HL-60 (cell line): ENCODE measurements at places on chromosomes 3 and 15.

DNA sequence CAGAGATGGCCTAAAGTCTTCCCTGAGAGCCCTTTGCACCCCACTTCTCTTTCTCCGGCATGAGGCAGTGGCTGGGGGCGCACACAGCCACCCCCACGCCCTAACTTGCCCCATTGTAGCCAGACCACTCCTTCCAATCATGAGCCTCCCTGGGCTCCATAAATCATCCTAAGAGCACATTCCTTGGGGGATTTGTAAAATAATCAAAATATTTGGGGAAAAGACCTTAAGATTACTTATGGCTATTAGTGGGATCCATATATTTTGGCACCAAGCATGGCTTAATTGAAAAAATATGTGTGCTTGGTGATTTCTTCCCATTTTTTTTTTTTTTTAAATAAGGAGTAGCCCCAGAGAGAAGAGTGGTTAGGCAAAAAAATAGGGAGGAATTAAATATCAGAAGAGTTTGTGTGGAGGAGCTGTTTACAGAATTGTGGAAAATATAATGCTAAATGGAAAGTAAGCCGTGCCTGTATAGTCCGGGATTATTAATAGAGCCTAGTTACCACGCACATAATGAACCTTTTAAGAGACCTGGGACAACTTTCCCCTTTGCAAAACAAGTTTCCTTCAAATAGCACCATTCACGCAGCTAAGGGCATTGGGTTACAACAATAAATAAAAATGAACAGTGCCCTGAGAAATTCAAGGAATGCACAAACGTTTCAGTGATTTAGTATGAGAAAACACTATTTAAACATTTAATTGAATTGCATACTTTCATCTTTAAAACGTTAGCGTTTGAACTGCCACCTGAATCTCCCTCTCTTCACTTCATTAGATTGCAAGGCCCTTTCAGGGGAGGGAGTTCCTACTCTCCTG lies 46.1 kb downstream of the SMAD6 start:
- DNase-seq: no peak

DNA sequence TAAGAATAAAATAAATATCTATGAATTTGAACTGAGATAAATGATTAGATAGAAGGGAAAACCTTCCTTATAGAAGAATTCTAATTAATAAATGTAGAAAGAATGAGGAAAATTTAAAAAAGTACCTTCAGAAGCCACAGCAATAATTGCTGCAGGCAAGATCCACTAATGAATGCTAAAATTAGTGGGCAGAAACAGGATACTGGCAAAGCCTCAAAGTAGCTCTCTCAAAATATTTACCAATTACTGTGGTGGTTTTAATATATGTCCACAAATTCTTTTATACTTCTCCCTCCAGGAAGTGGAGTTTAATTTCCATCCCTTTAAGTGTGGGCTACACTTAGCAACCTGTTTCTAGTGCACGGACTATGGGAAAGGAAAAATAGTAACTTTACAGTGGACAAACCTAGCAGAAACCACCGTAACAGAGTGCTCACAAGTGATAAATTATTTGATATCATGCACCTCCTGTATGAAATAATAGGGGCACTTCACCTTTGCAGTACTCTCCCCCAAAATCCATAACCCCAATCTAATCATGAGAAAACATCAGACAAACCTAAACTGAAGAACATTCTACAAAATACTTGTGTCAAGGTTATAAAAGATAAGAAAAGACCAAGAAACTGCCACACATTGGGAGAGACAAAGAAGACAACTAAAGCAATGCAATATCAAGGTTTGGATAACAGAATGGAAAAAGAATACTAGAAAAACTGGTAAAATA lies 6.8 kb downstream of the PEAK1 start:
- DNase-seq: no peak

GRCh38 chr15:23566071-23566554 lies 639 bp downstream of the MKRN3 start:
- DNase-seq: peak; percentile 84

DNA sequence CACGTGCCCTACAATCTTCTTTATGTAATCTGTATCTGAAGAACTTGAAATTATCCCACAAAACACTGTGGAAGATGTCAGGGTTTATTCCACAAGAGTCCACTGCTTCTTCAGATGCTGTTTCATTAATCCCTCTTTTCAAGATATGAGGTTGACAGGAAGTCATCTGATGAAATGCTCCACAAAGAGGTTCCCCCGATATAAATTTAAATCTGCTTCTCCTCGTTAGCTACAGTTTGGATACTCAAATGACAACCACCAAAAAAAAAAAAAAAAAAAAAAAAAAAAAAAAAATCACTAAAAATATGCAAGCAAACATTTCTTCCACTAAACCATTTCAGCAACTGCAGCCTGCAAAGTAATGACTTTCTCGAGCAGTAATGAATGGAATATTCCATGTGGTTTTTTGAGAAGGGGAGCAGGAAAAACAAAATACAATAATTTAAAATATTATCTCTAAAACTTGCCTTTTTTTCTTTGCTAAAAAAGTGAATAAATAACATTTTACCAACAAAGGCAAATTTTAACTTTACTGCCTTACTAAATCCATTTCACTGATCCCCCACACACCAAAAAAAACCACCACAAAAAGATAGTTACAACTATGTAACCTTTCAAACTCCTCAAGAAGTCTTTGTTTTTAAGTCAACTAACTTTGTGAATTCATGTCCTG lies 37.8 kb downstream of the DLG1 start:
- DNase-seq: no peak

GRCh38 chr3:125434582-125435011 lies 59.5 kb upstream of the ZNF148 start:
- no peak for DNase-seq

DNA sequence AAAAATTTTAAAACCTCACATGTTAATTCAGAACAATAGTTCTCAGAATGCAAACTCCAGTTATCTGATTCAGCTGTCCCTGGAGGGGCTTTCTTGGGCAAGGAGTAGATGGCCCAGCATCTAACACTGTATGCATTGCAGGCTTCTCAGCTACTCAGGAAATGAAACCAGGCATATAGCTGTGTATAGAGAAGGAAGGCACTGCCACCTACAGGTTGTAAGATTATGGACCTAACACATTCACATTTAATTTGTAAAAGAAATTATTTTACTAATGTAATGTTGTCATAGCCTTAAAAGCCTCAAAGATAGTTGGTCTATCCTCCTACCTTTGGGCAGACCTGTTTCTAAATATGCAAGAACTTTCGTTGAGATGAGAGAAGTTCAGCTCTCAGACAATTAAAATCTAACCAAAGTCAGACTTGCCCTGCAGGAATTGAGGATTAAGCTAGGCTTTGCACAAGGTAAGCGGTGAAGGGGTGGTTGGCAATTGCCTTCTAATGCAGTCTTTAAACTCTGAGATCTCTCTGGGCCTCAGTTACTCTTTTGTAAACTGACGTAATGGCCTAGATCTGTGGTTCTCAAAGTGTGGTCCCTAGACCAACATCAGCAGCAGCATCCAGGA lies 132.8 kb upstream of the SLC24A5 start:
- peak; percentile 39 for DNase-seq

GRCh38 chr3:100427699-100428098 lies 26.4 kb downstream of the LNP1 start:
- DNase-seq: no peak

DNA sequence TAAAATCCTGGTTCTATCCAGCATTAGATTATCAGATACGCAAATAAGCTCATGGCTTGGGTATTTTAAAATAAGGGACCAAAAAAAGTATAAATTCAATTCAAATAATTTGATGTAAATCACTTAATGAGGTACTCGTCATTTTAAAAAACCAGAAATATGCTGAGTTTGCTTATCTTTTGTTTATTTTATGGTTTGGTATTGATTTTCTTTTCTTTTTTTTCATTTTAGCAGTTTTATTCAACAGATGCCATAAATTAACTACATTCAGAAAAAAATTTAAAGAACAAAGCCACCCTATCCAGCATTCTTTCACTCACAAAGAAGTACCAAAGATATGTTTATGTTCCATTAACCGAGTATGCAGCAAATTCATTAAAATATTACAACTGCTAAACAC lies 22.6 kb downstream of the DENND4A start:
- DNase-seq: no peak

GRCh38 chr15:31207246-31207645 lies 105.7 kb upstream of the TRPM1 start:
- no peak for DNase-seq

- no peak for DNase-seq
Observed at GRCh38 chr15:48370460-48370859, 39.2 kb downstream of the DUT start.

DNA sequence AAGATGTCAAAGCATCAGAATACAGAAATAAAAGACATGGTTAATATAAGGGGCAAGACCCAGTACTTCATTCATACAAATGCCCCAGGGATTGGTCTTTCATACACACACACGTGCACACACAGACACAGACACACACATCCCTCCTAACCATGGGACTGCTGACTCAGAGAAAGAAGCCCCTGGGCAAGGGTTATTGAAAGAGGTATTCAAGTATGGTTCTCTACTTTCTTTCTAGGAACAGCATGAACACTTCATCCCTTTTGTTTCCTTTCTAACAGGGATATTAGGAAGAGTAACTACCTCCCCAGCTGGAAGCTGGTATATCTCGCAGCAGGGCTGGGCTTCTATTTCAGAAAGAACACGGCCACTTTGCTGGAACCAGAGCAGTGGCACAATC lies 33.2 kb upstream of the ZFAND6 start:
- no peak for DNase-seq

DNA sequence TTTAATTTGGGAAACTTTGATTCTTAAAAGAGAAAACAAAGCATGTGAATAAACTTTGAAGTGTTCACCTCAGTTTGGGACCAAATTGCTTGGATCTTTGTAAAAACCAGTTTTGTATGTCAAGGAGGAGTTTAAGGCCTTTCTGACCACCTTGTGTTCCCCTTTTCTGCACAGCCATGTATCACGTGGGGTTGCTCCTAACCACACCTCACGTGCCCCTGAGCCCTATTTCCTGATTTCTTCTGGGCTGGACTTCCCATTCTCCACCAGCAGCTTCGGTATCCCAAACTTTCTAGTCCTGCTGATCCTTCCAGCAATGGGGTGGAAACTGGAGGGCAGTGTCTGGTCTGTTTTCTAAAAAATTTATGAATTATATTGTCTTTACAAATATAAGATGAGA lies 76.4 kb upstream of the STT3B start:
- DNase-seq: peak; percentile 87

- no peak for DNase-seq
Observed at GRCh38 chr3:193190146-193190786, 50.8 kb upstream of the PLAAT1 start.

- DNase-seq: no peak
Observed at GRCh38 chr3:20870106-20870899, 684.3 kb upstream of the SGO1 start.

DNA sequence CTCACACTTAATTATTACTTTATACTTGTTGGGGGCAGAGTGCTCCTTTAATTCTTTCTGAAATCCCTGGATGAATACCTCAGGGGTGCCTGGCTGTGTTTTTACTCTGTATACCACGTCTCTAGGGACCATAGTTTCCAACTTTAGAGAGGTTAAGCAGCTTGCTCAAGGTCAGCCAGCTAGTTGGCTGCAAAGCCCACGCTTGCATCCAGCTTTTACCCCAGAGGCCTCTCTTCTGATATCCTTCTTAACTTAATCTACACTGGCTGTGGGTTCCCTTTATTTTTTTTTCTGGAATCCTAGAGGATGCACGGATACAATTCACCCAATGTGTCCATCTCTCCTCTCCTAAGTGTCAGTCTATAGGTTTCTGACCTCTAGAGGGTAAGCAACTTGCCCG lies 1.4 kb downstream of the PDZRN3 start:
- DNase-seq: no peak

DNA sequence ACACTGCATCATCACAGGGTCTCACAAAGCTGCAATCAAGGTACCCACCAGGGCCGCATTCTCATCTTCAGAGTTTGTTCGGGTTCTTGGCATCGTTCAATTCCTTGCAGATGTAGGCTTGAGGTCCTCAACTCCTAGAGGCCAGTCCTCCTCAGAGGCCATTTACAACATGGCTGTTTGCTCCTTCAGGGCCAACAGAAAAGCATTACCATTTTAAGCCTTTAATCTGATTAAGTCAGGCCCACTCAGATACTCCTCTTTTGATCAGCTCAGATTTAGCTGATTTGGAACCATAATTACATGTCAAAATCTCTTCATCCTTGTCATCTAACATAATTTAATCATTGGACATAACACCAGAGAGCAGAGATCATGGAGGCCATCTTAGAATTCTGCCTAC lies 55.4 kb downstream of the BFSP2 start:
- no peak for DNase-seq

GRCh38 chr15:29990954-29991353 lies 91.8 kb upstream of the GOLGA8J start:
- DNase-seq: no peak

DNA sequence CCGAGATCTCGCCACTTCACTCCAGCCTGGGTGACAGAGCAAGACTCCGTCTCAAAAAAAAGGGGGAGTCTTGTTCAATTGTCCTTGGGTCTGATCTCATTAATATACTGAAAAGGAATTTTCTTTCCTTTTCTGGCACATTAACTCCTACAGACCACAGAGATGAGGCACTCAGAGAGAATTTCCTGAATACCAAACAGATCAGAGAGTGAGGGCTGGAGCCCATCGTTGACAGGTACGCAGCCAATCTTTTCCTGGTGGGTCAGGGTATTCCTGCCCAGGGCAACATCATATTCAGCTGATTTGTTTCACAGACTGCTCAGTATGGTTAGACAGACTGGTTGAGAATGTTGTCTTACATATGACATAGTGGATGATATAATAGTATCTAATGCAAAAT lies 82.8 kb upstream of the TNFSF10 start:
- DNase-seq: no peak

- no peak for DNase-seq
Observed at GRCh38 chr3:57546616-57547015, 2.5 kb upstream of the DNAH12 start.

DNA sequence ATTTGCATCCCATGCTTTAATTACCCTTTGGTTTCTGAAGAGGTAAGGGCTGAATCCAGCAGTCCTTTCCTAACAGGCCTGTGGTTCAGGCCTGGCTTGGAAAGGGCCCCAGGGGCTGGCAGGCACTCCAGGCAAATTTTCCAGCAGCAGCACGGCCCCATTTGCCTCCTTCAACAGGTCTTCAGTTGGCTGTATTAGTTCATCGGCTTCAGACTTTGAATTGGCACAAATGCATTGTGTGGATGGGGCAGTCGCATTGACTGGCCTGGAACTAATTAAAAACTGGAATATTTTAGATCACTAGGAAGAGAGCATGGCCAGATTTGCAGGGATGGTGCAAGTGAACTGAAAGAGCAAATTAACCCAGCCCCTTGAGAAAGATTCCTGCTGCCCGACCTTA lies 207.8 kb upstream of the MCTP2 start:
- no peak for DNase-seq

- DNase-seq: no peak
Observed at GRCh38 chr15:72163719-72164118, 33.9 kb downstream of the GRAMD2A start.
